ENCODE measurements at places on chromosomes 16 and 17. TPM values are rescaled to one million over a fixed set of nuclear protein-coding genes. Genes with fewer than 3 reads are reported as not detected.

The HMOX2 gene
- 39.8 TPM for total RNA-seq

The WIPF2 gene
- total RNA-seq: 6.3 TPM

The EFCAB5 gene
- total RNA-seq: not detected

The TUBB3 gene
- total RNA-seq: 237 TPM

Data from RPMI7951 (cell line).